Activated CD4-positive, alpha-beta T cell treated with anti-CD3 and anti-CD28 coated beads, Interleukin-2, amount 50 U/mL, for 24 hours (primary cell): ENCODE measurements at places on chromosomes 7 and 10.

- no peak for DNase-seq
These were observed 427.1 kb upstream of the GALNT17 start for GRCh38 chr7:70704831-70705346.

- no peak for DNase-seq
These were observed 271.4 kb downstream of the PARD3 start for GRCh38 chr10:34543716-34544115.

- DNase-seq, result no peak
These were observed 4.5 kb downstream of the GLCCI1 start for GRCh38 chr7:7972922-7973594.

DNA sequence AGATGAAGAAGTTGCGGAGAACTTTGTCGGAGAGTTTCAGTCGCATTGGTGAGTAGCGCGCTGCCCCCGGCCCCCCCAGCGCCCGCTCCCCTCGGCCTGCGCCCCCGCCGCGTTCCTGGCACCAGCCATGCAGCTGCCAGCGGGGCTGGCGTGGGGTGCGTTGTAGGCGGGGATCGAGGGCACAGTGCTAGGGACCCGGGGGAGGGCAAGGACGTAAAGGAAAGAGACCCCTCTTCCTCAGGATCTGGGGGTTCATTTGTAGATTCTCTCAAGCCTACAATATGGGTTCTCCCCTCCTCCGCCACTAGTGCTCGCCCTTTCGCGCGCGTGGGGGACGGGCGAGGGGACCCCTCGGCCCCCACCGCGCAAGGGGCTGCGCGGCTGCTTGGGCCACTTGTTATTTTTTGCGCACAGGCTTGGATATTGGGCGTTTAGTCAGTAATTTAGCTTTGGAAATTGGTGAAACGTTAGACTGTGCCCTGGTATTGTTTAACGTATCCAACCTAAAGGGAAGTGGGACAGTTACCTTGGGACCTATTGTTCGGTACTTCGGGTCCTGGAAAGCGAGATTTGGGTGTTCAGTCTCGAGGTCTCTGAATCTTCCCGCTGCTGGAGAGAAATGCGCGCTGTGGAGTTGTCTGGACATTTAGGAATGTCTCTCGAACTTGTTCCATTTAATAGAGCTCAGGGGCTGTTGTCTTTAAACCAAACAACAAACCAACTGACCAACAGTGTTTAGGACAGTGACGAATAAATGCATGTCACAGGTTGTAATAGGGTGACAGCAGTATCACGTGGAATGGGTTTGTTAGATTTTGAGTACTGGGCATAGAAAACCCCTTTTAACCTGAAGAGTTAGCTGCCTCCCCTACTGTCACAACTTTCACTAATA lies 796 bp downstream of the CDK14 start:
- DNase-seq, result no peak

DNA sequence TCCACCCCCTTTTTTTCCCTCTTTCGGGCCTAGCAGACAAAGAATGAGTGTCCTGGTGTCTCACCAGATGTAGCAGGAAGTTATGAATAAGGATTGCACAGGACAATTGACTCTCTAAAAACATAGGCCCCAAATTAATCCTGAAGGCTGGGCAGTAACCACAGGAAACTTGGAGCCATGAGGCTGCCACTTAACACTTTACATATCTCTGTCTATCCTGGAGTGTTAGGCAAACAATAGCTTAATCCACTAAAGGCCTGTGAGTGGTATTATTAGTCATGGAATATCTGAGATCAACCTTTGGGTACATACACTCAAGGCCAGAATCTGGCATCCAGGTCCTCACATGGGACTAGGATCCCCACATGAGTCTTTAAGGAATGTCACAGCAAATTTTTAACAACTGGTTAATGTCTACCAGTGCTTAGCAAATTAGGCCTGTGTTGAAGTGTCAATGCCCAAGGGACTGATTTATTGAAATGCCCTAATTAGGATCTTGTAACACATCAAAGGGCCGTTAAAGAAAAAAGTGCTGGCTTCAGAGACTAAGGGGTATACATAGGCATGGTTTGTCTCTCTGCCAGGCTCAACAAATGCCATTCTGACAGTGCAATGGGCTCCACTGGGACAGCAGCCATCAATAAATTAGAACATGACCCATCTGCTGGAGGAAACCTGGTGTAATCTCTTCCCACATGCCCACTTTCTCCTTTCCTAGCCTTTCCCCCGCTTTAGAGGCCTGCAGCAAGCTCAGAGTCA lies 196.7 kb upstream of the TBX20 start:
- no peak for DNase-seq
